Fibroblast of skin of left biceps (primary cell): ENCODE measurements at places on chromosomes 1 and 21.

DNA sequence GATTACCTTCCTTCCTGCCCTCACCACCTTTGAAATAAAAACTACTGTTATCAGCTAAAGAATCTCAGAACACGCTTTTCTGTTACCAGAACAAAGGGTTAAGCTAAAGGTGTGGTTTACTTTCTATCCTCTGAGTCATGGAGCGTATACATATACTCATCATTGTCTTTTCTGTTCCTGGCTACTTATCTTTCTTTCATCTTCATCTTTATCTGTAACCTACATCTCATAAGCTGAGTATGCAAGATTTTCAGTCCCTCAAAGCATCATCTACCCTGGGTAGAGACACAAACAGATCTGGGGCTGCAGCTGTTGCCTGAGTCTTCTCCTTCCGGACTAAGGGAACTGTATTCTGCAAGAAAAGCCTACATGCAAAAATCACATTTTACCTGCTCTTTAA is 75.6 kb downstream of the LMO4 start:
- DNase-seq: no peak

DNA sequence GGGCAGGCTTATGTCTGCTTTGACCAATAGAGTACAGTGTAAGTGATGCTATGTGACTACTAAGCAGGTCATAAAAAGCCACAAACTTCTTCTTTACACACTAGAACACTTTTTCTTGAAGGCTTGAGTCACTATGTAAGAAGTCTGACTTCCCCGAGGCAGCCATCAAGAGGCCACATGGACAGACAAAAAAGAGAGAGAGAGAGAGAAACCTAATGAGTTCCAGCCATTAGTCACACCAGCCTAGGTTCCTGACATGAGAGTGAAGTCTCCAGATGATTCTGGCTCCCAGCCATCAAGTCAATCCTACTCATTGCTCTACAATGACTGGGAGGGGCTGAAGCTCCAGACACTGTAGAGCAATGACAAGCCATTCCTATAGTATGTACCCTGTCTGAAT is 101.4 kb downstream of the LHX9 start:
- peak; percentile 86 for DNase-seq

DNA sequence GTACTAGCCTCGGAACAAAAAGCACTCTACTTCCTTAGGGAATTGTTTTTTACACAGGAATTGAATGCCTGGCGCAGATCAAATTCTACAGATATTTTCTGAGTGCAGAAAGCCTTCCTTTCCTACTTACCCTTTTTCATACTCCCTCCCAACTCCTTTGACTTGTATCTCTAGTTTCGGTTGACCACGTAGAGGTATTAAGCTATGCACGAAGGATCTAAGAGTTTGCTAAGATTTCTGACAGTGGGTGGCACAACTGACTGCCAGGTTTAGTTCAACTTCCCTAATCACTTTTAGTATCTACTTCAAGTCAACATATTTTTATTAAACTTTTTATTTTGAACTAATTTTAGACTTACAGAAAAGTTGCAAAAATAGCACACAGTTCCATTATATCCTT is 5.0 kb downstream of the TOR1AIP2 start:
- no peak for DNase-seq

DNA sequence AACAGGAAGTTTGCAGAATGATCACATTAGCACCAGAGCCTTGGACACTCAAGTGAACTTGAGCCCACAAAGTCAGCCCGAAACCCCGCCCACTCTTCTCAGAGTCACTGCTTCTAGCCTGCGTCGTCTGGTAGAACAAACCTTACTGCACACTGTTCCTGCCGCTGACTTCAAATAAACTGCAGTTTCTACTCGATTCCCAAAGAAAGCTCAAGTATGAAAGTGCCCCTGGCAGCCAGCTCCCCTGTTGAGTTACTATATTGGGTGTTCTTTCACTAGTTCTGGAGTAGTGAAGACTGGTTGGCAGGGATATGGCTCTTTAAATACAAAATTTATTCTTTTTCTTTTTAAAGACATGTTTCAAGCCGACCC is 164.7 kb downstream of the GALNT2 start:
- no peak for DNase-seq

DNA sequence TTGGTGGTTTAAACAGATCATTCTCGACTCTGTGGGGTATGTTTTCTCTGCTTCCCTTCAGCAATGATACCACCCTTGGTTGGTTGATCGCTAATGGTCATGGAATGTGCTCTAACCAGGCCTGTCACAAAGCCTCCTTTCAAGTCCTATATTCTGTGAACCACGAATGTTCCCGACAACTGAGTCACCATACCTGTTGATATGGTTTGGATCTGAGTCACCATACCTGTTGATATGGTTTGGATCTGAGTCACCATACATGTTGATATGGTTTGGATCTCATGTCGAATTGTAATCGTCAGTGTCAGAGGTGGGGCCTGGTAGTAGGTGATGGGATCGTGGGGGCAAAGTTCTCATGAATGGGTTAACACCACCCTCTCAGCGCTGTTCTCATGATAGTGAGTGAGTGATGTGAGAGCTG is 10.2 kb upstream of the CAMK2N1 start:
- no peak for DNase-seq

GRCh38 chr1:100325415-100326324 is 26.6 kb upstream of the CDC14A start:
- DNase-seq: no peak

DNA sequence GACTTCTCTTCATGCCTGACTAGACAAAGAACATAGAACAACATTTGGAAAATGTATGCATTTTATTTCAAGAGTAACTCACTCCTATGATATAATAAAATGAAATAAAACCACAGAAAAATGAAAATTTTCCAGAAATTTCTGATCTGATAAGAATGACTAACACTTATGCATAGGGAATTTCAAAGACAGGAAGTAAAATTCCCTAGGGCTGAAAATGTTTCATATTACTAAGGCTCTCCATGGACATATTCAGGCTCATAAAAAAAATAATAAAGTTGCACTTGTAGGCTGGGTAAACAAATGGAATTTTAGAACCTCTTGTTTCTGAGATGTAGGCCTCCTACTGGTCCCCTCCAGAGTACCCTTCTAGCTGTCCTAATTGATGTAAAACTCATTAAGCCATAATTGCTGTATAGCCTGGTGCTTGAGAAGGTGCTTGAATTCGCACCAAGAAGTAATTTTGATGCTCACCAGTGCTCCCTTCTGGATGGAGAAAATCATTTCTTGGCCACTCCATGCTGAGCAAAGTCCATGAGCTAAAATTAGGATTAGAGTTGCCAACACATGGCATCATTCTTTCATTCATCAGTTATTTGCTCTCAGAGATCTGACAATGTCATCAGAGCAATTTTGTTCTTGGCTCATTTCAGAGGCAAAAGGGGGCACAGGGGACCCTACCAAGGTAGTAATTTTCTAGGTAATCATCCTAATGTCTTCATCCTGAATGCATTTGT is 641.0 kb upstream of the CAMK1G start:
- DNase-seq: no peak

GRCh38 chr21:41459884-41460534 is 34.0 kb downstream of the MX1 start:
- no peak for DNase-seq

DNA sequence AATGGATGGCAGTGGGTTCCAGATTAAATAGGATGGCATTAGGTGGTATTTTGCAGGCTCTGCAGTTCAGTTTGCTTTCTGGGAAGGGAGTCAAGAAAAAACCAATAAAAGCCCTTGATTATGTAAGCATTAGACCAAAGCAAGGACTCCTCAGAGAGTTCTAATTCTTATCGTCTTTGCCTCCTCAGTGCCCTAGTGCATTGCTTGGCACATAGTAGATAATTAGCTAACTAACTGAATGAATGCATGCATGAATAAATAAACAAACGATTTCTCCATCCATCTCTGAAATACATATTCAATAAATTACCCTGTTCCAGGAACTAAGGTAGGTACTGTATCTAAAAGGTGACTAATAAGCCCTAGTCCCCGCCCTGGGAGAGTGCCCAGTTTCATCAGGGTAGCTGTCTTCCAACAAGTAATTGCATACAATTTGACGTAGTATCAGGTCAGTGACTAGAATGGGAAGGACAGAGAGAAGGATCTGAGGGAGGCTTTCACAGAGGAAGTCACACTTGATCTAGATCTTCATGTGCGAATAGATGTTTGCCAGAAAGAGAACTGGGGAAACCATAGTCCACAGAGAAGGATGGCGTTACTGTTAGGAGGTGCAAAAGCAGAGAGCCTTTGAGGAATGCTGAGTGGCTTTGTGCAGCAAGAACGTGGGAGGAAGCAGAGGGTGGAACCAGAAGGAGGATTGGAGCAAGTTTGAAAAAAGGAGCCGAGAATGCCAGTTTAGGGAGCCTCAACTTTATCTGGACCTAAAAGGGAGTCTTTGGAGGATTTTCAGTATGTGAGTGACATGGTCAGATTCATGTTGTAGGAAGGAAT is 111.4 kb downstream of the TBX19 start:
- no peak for DNase-seq

DNA sequence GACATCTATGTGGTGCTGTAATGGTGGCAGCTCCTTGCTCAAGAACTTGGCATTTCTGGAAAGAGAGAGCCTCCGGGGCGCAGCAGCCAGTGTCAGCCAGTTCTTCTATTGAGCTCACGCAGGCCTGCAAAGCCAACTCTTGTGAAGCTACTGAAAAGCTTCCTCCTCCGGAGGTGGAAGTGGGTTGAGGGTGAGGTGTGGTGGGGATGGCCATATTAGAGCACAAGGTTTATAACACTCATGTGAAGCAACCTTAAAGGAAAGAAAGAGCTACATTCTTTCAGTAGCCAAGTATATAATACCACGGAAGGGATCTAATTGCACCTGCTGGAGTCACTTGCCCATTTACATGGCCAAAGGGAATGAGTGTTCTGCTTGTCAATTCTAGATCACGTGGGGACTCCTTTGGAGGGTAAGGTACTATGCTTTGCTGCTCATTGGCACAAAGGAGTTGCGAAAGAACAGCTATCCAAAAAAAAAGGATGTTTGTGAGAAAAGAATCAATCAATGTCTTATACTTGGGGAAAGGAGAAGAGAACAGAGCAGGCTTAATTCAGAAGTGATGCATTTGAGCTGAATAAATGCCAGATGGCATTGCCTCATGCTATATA is 18.3 kb upstream of the MAP10 start:
- no peak for DNase-seq

DNA sequence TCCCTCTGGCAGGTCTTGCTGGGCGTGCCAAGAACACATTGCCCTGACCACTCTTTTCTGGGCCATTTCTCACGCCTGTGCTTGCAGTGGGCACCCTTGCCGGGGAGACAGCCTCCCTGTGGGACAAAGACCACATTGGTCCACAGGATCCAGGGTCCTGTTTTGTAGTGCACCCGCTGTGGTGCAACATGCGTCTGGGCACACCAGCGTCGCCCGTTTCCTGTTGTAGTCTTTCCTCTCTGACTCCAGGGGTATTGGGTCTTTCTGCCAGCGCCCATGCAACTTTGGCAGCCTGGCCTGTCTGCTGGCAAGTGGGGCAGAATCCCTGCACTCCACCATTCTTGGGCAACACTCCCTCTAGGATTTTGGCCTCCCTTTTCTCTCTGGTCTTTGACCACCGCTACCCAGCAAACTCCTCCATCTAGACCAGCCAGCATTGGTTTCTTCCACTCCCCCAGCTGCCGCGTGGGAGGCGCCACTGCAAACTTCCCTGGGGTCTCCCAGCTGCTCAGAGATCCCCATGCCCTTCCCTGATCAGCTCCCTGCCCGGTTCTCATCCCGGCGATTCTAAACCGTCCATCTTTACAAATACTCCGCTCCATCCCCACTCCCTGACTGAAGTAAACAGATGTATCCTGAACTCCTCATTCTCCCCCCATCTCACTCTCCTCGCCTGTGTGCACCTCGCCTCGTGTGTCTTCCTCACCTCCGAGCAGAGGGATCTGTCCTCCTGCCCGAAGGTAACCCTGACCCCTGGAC is 1.2 kb upstream of the TPRG1L start:
- DNase-seq: no peak

GRCh38 chr1:173297798-173298391 is 90.8 kb upstream of the TNFSF4 start:
- no peak for DNase-seq

DNA sequence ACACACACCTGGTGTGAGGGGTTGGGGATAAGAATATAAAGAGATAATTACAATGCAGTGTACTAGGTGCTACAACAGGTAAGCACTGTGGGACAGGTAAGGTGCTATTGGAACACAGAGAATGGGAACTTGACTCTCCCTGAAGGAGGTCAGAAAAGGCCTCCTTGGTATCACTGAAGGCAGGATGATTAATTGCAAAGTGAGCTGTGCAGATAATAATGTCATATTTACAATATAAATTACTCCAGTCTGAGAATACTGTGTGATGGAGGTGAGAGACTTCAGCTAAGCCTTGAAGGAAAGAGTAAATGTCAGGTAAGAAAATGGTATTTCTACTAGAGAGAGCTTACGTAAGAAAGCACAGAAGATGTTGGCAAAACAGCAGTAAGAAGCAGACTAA is 91.6 kb downstream of the EPS15 start:
- no peak for DNase-seq

DNA sequence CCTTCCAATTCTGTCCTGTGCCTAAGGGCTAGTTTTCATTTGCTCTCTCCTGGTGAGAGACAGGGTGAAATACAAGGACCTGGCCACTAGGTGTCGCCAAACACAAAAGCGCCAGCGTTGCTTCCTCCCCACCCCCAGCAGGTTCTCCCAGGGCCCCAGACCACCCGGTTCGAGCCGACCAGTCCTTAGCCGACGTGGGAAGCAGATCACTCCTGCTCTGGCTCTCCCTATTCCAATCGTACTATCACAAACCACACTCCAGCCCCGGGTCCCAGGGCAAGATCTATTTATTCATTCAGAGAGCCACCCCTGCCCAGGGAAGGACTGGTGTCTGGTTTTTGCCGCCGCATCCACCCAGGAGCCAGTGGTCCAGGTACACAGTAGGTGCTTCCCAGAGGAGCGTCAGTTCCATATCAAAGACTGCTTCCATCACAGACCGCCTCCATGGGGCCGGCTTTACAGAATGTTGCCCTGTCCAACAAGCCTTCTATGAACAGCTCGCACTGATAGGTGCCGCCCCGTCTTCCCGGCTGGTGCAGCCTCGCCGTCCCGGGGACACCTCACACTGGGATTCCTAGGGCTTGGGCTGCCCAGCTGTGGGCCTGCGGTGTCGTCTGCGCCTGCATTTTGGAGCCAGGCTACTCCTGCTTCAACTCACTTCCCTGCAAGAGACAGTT is 35.0 kb downstream of the CTNNBIP1 start:
- no peak for DNase-seq

DNA sequence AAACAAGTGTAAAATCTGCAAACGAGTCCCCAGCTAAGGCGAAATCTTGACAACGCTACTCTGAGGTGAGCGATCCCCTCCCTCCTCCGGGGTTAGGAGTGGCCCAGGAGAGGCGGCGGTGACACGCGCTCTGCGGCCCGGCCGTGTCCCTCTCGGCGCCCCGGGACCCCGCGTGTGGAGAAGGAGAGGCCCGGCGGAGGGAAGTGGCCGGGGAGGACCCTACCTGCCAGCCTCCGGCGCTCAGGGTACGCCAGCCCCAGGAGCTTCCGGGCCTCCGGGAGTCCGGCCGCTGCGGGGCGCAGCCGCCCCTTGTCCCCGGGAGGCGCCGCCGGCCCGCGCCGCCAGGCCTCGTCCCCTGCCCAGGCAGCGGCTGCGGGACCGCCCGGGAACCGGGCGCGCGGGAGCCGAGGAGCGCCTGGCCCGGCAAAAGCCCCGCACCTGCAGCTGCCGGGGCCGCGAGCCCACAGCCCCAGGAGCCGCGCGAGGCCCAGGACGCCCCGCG is 543 bp downstream of the ABCB10 start:
- DNase-seq: no peak

GRCh38 chr1:55572878-55573734 is 357.9 kb upstream of the USP24 start:
- DNase-seq: no peak
